ENCODE measurements at places on chromosomes 5 and 9.

DNA sequence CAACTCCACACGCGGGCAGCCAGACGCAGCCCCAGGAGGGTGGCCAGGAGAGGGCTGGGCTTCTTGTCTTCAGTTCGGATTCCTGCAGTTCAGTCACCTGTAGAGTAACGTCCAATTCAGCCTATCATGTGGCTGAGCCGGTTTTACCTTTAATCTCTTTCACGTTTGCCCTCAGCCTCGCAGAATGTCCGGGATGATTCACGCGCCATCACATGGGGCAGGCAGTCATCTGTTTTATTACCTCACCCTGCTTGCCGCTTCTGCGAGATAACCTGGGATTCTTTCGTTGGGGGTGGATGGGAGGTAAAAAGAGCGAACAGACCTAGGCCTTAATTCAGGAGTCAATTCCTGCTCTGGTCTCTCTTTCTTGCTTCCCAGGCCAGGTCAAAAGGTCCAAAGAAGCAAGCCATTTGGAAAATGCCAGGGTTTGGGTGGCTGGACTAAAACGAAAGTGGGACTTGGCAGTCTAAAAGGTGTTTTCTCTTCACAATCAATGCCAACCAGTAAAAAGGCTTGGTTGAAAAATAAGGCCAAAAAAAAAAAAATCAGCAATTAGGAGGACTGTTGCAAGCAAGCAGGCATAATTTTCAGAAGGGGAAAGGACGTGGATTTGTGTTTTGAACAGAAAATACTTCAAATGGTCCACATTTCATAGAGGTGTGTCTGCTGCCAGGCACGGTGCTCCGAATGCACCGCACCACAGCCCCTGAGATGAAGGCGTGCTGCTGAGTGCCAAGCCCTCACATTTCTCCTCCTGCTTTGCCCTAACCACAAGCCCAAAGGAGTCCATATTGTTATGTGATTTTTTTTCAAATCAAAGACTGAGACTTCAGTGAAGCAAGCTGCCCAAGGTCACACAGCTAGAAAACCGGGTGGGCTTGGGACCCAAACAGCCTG, 2.8 kb upstream of the WWC1 start:
- no peak for DNase-seq

DNA sequence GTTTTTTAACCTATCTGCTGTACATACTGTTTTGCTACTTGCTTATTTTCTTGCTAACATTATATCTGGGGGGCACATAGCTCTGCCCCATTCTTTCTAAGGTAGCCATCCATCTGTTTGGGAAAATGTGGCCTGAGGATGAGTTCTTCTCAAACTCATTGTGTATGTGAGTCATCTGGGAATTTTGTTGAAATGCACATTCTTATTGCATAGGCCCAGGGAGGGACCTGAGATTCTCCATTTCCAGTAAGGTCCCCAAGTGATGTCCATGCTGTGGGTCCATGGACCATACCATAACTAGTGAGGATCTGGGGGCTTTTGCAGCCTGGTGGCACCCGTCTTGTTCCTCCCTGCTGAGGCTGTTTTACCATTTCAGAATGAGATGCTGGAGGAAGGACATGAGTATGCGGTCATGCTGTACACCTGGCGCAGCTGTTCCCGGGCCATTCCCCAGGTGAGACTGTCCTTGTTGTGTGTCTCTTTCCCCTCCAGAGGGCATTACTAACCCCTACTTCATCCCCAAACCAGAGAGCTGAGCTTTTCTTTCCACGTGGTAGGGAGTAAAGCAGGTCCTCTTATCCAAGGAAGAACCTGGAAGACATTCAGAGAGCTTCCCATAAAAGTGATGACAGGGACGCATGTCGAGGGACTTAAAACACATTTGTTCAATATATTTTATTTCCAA, 28.6 kb downstream of the CYFIP2 start:
- no peak for DNase-seq

GRCh38 chr5:40312205-40312604, 367.5 kb upstream of the PTGER4 start:
- no peak for DNase-seq

GRCh38 chr9:21160178-21160577, 6.3 kb downstream of the IFNA21 start:
- no peak for DNase-seq

GRCh38 chr9:87854580-87854955, 28.1 kb upstream of the SPATA31E1 start:
- no peak for DNase-seq

- DNase-seq, result peak; percentile 90
Measured at GRCh38 chr5:32504989-32505596, 60.6 kb upstream of the ZFR start.

DNA sequence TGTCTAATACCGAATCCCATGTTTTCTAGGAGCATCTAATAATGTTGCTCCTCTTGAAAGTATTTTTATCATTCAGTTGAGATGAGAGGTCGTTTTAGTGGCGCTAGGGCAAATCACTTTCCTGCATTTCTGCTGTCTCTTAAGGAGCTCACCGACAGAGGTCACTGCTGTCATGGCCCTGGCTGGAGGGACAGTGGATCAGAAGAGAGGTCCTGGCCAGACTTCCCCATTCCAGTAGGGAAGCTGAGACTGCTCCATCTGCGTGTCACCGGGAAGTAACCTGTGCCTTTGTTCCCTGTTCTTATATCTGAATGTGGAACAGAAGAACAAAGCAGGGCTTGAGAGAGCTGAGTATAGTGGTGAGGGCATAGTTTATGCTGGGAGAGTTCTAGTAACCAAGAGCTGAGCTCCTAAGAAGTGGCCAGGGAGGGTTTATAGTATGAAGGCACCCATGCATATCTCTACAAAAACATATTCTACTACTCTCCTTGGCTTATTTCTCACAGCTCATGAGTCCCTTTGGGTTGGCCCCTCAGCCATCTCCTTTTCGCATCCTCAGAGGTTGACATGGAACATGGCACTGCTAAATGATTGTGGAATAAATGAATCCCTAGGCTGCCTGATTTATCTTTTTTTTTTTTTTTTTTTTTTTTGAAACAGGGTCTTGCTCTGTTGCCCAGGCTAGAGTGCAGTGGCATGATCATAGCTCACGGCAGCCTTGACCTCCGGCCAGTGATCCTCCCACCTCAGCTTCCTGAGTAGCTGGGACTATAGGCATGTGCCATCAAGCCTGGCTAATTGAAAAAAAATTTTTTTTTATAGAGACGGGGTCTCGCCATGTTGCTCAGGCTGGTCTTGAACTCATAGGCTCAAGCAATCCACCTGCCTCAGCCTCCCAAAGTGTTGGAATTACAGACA, 27.2 kb downstream of the ATP6V0E1 start:
- DNase-seq, result no peak

DNA sequence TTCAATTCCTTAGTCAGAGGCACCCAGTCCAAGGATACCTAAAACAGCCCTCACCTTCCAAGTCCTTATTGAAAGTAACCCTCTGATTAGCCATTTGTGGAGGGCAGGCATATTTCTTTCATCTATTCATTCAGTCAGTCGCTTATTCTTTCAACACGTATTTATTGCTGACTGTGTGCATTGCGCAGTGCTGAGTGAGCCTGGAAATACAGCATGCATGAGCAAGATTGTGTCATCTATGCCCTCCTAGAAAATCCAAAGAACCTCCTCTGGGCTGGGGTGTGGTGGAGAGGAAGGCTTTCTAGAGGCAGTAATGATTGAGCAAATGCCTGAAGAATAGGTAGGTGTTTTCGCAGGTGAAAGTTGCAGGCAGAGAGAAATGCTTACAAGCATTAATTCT, 8.5 kb upstream of the FEM1C start:
- no peak for DNase-seq

DNA sequence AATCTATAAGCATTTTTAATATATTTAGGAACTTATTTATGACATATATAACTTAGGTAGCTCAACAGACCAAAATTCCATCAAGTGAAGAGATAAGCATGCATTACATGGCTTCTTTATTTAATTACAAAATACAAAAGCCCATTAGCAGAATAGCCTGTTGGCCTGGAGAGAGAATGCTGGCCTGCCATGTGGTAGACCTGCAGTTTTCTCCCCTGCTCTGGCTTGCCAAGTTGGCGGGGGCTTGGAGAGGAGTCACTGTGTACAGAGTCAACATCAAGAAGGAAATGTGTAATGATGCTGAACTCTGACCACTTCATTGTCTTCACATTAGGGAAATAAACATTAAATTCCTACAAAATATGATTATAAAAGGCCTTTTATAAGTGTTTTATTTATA, 69.8 kb upstream of the CNTLN start:
- DNase-seq, result no peak

DNA sequence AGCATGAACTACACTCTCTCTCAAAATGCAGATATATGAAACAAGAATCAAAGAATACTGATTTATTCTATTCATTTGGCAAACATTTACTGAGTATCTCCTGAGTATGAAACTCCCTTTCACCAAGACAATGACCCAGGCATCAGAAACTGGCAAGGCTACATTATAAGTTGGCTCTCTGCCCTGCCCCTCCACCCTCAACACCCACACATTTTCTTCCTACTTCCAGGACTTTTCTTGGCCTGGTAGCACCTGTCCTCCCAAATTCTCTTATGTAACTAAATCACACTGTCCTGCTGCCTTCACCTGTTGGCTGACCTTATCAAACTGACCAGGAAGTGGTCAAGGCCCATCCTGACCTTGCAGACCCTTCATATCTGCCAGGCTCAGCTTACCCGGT, 3.5 kb downstream of the RASEF start:
- no peak for DNase-seq

GRCh38 chr9:106930477-106930876, 67.5 kb downstream of the ZNF462 start:
- no peak for DNase-seq

All from Jurkat, Clone E6-1 (cell line).